ENCODE measurements at places on chromosomes 4 and X.

GRCh38 chr4:110620691-110621327, 2.1 kb downstream of the PITX2 start:
- no peak for DNase-seq

DNA sequence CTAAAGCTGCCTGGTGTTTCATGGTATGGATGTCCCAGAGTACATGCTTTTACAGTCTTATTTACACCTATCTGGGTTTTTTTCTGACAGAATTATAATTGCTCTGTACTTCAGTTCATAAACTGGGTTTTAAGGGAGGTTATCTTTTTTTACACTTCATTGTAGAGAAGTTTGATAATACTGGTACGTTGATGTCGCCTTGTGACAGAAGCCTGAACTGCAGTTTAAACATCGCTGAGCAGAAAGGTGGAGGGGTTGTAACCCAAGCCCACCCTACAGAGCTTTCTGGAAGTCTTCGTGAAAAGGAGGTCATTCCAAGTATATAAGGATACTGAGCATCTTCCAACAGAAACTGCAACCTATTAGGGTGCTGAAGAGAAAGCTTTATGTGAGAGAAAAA, 46.4 kb downstream of the BEX1 start:
- peak; percentile 1 for DNase-seq

- DNase-seq = peak; percentile 33
Measured at GRCh38 chrX:76454456-76454927, 27.0 kb downstream of the MAGEE1 start.

DNA sequence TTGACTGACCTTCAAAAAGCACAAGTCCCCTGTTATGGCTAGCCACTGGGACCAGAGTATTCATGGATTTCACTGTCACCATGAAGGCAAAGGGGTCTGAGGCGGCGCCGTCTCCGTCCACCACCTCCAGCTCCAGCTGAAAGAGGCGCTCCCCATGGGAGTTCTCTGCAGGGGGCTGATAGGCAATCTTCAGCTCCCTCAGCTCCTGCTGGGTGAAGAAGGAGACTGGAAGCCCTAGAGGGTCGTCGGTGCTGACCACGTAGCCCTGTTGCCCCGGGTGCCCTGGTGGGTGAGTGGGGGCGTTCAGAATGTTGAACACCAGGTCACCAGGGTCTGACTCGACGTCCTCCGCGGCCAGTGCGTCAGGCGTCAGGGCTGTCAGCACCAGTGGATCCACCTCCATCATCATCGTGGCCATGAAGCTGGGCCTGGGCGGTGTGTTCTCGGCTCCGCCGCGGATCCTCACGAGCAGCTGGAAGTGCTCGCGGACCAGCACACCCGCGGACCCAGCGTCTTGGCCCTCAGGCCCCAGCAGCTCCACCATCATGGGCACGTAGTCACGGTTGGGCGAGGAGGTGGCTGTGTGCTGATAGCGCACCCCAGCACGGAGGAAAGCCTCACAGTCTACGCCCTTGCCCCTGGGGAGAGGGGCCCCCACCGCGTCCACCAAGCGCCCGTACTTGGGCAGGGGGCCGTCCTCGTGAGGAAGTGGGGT, 987 bp downstream of the FREM3 start:
- no peak for DNase-seq
